ENCODE measurements at places on chromosomes 12 and 14. TPM values are rescaled to one million over a fixed set of nuclear protein-coding genes. Genes with fewer than 3 reads are reported as not detected.

Gene EML5
- 3.7 TPM for total RNA-seq

DNA sequence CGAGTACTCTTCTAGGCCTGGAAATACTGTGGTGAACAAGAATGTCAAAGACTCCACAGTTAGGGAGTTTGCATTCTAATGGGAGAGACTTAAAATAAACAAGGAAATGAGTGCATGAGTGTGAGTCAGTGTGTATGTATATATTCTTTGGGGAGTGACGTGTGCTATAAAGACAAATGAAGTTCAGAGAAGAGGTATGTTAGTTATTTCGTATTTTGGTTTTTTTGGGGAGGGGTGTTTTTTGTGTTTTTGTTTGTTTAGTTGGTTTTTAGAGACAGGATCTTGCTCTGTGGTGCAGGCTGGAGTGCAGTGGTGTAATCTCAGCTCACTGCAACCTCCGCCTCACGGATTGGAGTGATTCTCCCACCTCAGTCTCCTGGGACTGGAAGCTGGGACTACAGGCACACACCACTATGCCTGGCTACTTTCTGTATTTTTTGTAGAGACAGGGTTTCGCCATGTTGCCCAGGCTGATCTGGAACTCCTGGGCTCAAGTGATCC lies 74.3 kb downstream of the SRGAP1 start:
- ATAC-seq = no peak

DNA sequence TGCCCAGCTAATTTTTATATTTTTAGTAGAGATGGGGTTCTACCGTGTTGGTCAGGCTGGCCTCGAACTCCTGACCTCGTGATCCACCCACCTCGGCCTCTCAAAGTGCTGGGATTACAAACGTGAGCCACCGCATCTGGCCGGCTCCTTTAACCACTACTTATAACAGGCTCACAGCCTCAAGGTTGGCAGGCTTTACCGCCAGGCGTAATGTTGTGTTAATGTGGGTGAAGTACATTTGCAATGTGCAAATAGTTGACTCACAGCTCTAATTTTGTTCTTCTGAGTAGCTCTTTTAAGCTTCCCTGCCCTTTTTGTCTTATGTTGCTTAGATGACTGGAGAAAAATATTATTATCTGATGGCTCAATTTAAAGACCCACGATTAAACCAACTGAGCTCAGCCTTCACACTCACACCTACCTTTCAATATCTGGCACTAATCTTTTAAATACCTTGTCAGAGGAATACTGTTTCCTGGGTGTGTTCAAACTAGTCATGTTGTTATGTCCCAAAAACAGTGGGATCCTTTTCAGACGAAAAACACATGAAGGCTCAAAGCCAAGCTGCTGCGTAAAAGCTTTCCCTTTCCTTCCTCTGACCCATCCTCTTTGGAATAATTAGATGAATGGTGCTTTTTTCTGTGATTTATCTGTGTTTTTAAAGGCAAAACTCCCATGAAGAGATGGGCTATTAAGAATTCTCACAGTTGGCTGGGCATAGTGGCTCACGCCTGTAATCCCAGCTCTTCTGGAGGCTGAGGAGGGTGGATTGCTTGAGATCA lies 57.2 kb upstream of the USP44 start:
- peak; percentile 99 for ATAC-seq

DNA sequence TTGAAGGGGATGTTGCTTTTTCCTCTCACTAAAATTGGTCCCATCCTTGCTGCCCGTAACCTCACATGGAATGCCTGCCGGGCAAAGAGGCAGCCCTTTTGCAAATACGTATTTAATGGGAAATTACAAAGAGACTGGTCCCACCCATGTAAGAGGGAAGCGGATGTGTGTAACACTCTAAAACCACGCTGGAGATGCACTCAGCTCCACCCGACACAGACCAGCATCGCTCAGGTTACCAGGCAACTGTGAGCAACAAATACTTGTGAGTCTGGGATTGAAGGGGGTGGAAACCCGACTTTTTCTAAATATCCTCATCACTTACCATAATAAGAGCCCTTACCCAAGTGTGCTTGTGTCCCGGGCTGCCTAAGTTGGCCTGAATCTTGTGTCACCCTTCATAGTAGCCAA lies 47.7 kb downstream of the ELK3 start:
- peak; percentile 64 for ATAC-seq
